ENCODE measurements at places on chromosomes 4 and X.

DNA sequence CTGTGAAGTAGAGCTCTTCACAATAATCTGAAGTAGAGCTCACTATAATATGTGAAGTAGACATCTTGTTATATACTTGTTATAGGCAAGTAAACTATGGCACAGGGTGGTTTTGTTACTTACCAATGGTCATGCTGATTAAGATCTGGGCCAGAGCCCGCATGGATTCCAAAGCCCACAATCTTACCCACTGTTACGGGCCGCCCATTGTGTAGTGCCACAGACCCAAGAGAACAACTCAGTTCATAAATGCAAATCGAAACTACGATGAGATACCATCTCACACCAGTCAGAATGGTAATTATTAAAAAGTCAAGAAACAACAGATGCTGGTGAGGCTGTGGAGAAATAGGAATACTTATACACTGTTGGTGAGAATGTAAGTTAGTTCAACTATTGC is 46.9 kb upstream of the CT47C1 start:
- no peak for DNase-seq

DNA sequence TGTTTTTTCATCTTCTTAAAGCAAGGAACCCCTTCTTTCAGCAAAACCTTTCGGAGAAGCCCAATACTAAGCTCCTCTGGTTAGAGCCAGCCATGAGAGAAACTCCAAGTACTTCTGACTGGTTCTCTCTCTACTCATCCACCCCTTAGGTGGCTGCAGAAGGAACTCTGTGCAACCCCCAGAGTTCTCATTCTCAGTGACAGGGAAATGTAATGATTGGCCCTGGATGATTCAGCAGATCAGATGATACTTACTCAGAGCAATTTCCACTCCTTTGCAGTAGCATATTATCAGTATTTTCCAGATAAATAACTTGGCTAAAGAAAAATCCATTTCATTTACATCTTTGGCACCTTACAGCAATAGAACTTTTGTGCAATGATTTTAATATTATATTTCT is 3.2 kb downstream of the SPP1 start:
- no peak for DNase-seq

DNA sequence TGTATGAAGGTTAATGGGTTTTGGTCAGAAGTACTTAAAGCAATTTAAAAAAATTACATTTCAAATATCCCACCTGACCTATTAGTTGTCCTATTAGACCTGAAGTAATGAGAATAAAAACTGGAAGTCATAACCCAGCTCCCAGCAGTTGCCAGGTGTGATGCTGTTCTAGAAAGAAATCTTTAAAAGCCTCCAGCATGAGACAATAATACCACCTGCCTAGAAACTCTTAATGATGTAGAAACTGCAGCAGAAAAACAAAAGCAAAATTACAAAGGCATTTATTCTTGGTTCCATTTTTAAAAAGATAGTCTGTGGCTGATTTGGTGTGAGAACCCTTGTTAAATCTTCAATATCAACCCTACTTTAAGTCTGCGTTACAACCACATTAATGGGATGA is 1137.7 kb upstream of the TENM3 start:
- no peak for DNase-seq

- DNase-seq = no peak
Measured at GRCh38 chrX:107293056-107293455, 86.6 kb downstream of the DNAAF6 start.

GRCh38 chrX:44908827-44909226 is 35.8 kb downstream of the KDM6A start:
- no peak for DNase-seq

DNA sequence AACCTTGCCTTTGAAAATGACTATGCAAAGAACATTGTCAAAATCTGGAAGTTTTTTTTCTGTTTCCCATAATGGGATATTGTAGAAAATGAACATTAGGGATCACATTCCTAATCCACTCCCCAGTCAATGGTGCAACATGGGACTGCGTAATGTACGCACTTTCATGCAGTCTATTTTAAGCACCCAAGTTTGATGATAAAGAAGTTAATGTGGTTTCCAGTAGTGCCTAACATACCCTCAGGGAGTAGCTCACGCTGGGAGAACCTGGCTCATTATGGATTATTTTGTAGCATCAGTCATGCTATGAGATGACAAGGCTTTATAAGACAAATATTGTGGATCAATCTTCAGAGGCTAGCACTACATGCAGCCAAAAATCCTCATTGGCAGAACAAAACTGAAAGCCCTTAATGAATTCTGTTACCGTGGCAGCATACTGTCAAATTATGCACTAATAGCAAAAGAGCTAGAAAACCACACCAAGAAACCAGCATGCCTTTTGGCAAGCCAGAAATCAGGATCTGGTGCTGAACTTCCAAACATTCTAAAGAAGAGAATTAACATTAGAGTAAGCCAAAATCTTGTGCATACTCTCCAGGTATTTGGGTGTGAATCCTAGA is 1392.8 kb upstream of the TENM3 start:
- no peak for DNase-seq
